ENCODE measurements at places on chromosomes 7 and 10.

DNA sequence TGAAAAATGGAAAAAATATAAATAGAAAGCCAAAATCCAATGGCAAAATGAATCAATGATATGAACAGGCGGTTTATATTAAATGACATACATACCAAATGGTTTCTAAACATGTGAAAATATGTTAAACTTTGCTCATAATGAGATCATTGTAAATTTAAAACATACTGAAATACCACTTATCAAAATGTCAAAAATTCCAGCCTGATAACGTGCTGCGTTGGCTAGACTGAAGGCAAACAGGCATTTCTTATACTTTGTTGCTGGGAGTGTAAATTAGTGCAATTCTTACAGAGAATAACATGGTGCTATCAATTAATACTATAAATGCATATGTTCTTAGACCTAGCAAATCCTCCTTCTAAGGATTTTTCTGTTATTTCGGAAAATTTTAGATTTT is 225.8 kb upstream of the FAM3C start:
- DNase-seq: no peak

GRCh38 chr10:22340329-22341189 is 4.7 kb upstream of the SPAG6 start:
- peak; percentile 48 for DNase-seq

GRCh38 chr7:74033372-74034311 is 5.7 kb downstream of the ELN start:
- DNase-seq: no peak

DNA sequence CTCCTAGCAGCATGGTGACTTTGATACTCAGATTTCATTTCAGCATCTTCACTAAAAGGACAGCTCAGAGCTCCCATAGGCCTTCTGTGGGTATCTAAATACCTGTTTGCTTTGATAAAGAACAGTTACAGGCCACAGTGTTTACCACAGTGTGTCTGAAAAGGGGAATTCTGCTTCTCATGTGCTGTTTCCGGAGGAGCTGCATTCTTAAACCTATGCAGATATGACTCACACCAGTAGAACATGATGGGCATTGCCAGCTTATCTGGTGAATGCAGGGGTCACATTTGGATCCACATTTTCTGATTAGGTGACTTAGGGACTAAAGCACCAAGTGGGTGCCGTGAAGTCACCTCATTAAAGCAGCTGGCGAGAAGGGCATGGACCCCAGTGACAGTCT is 52.6 kb downstream of the TRRAP start:
- no peak for DNase-seq

DNA sequence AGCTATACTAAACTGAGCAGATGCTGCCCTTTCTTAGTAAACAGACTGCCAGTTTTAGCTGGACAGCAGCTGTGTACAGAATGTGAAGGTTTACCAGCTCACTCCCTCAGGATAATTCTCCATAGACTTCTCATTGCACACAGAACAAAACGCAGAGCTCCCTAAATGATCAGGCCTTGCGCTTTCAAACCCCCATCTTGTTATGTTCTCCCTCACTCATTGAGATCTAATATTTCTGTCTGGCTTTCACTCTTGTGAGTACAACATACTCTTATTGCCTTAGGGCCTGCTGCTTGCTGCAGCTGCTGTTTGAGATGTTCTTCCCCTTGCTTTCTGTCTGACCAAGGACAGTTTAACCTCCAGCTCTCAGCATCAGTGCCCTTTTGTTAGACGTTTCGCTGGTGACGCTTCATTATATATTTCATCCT is 17.3 kb downstream of the VWDE start:
- no peak for DNase-seq

DNA sequence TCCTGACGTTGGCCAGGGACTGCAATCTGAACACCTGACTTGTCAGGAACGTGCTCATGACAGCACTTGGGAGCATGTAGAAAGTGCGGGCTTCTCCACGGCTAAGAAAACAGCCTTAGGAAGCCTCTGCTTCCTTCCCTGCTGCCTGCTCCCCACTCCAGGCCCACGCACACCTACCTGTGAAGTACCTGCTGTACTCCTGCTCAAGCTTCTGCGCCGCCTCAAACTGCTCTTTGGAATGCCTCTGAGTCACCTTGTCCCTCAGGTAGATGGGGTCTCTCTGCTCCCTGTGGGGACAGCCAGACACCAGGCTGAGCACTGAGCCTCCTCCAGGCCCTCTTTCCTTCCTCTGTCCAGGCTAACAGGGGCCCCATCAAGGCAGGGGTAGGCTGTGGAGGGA is 132.7 kb downstream of the DLG5 start:
- no peak for DNase-seq

GRCh38 chr7:154769527-154769926 is 233.4 kb downstream of the PAXIP1 start:
- no peak for DNase-seq

DNA sequence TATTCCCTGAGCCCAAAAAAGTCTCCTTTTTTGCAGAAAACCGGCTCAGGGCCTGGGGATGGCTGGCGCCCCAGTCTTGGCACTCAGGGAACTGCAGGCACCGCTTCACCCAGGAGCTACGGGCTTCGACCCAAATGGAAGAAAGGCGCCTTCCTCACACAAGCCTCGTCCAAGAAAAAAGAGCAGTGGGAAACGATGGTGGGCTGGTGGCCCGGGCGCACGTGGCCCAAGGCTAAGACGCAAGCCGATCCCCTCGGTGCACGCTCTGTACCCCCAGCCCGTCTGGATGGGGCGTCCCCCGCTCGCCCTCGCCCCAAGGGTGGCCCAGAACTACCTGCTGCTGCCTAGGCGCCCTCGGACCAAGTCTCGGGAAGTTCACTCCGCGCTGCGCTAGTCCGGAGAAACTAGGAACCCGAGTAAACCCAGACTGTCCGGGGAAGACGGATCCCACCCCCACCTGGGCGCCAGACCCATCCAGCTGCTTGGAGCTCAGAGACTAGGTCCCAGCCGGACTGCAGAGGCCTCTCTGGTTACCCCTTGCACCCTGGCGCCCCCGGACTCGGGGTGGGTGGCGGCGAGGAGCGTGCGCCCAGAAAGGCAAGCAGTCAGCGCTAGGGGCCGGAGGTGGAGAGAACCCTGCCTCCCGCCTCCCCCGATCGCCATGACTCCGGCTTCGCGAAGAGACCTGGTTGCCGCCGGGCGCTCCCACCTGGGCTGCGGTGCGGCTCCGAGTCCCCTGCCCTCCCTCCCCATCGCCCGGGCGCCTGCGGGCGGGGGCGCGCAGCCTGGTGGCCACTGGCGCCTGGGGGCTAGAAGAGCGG is 76.4 kb downstream of the CALN1 start:
- peak; percentile 69 for DNase-seq

- DNase-seq: no peak
Measured at GRCh38 chr7:2173189-2173827, 59.4 kb downstream of the MAD1L1 start.

GRCh38 chr7:41977151-41977651 is 259.8 kb downstream of the GLI3 start:
- peak; percentile 56 for DNase-seq

DNA sequence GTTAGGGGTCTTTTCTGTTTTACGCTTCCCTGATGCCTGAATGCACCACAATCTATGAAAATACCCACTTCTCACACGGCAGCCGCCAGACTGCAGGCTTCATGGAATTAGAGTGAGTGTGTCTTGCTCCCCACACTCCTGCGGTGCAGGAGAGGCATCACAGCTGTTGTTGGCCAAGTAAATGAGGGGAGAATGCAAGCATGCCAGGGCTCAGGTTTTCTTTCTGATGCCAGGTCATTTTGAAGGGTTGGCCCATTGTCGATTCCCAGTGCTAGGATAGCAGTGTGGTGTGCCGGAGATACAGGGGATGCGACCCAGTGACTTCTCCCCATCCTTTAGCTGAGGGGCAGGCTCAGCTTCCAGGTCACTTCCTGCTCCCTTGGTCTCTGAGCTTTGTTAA is 16.3 kb downstream of the CXCL12 start:
- DNase-seq: no peak

DNA sequence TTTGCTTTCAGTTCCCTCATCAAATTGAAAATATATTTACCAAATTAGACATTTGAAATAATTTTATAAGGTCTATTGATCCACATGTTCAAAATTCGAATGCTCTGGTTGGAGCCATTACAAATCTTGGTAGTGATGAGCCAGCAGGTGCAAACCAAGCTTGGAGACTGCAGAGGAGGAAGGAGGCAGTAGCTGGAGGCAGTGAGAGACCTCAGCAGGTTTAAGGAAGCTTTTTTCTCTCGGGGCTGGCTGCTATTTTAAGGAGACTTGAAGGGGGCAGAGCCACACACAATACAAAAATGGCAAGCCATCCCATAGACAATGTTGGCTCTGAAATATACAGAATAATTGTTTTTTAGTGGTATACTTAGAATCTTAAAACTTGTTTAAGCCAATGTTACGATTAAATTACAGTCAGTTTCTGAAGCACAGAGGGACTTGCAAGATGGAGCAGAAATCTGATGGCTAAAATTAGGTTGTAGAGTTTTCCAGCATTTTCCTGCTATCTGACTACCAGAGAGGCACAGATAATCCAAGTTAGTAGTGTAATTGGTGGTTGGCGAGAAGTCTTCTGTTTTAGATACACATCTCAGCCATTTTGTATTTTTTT is 185.8 kb downstream of the SNX10 start:
- no peak for DNase-seq

DNA sequence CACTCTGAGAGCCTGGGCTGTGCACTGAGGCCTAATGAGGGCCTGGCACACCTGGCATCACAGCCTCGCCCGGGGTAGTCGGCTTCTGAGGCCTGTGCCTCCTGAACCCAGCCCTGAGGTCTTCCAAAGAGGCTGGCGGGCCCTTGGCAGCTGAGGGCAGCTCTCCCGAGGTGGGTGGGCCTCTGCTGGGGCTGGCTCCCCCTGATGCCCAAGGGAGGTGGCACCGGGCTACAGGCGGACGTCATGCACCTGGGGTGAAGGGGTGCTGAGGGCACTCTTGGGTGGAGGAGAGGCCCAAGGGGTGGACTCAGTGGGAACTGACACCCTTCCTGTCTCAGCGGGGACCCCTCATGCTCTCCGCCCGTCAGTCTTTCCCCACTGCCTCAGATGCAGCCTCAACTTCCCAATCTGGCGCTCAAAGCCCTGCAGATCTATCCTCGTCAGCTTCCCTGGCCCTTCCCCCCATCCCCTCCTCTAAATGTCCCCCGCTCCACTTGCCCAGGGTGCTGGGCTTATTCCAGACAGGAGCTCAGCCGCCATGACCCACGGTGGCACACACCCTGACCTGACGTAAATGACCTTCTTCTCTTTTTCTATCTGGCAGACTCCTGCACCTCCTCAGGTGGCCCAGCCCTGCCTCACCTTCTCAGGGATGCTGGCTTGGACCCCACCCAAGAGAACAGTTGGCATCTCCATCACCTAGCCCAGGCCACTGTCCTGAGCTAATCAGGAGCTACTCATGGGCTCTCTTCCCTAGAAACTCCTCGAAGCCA is 38.2 kb downstream of the MYL10 start:
- no peak for DNase-seq

GRCh38 chr10:99604862-99605261 is 15.4 kb downstream of the SLC25A28 start:
- DNase-seq: no peak
